ENCODE measurements at places on chromosomes 2 and 18.

- DNase-seq, result no peak
- H3K36me3 ChIP-seq, result no peaks in the 10 kb centered on the region
- H3K4me3 ChIP-seq, result no peak overlapping the region
- no peaks in the 10 kb centered on the region for H3K27me3 ChIP-seq
- no peak overlapping the region for H3K27ac ChIP-seq
- no peaks in the 10 kb centered on the region for H3K4me1 ChIP-seq
Observed at GRCh38 chr2:2107141-2107540, 223.9 kb downstream of the MYT1L start.

DNA sequence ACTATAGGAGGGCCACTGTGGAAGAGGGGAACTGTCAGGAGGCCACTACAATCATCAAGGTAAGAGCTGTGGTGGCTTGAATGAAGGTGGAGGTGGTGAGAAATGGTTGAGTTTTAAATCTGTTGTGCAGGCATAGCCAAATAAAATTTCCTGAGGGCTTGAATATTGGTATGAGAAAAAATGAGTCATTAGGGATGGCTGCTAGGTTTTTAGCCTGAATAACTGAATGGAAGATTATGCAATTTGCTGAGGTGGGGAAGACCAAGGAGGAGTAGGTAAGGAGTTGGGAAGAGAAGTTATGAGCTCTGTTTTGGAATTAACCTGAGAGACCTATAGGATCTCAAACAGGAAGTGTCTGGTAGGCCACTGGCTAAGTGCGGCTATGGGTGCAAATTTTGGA is 84.0 kb downstream of the KLHL14 start:
- DNase-seq, result no peak
- H3K36me3 ChIP-seq, result no peaks in the 10 kb centered on the region
- H3K4me1 ChIP-seq, result no peaks in the 10 kb centered on the region
- H3K27ac ChIP-seq, result no peak overlapping the region

DNA sequence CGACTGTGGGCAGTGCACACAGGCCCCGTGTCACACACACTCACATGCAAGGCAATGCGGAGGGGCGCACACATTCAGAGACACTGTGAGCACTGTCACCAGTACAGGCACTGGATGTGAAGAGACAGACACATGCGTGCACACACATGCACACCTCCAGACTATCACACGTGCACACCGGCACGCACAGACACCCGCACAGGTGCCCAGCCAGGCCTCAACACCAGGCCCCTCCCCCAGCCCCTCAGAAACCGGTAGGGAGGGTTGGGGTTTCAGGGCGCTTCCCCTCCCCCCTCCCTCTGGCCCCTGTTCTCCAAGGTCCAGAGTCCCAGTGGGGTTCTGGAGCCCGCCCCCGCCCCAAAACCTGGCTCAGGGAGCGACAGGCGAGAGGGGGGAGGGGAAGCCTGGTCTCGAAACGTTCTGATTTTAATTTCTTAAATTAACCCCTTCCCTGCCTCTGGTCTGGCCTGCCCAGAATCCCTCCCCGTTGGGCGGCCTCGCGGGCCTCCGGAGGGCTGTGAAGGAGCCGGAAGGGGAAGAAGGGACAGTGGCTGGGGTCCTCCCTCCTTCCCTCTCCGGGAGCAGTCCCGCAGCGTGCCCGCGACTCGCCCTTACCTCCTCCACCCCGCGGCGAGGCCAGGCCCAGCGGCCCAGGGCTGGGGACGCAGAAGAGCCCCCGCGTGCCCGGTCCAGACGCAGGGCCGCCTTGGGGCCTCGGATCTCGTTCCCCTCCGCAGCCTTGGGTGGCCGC is 558 bp downstream of the FBXO41 start:
- peak overlapping the region; percentile 99 for H3K4me3 ChIP-seq
- H3K27me3 ChIP-seq, result no peaks in the 10 kb centered on the region
- H3K36me3 ChIP-seq, result no peaks in the 10 kb centered on the region
- peak overlapping the region; percentile 80 for H3K27ac ChIP-seq

GRCh38 chr2:54572262-54572635 is 116.1 kb downstream of the SPTBN1 start:
- peak overlapping the region; percentile 46 for H3K4me3 ChIP-seq
- no peaks in the 10 kb centered on the region for H3K36me3 ChIP-seq
- no peaks in the 10 kb centered on the region for H3K27me3 ChIP-seq
- peaks cover 76% of the 10 kb centered on the region for H3K4me1 ChIP-seq
- DNase-seq, result no peak

DNA sequence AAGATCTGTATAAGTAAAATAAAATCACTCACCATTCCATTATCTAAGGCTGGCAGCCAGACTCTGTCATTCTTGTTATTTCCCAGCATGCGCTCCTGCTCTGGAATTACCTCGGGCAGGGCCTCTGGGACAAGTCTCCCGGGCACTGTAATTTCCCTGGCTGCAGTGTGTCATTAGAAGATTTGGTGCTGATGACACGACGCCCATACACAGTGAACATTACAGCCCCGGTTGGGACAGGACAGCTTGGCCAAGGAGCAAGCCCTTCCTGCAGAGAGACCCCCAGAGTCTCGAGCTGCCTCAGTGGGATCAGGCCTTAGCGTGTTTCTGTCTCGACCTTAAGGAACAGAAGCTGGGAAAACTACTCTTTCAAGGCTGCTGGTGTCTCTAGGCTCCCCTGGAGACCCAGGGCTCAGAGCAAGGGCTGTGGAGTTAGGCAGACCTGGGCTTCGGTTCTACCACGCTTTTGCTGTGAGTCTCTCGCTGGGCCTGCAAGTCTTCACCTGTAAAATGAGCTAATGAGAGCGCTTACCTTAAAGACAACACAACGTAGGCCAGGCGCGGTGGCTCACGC is 39.7 kb downstream of the SMAD7 start:
- H3K27me3 ChIP-seq, result no peaks in the 10 kb centered on the region
- H3K4me3 ChIP-seq, result no peak overlapping the region
- H3K4me1 ChIP-seq, result no peaks in the 10 kb centered on the region

DNA sequence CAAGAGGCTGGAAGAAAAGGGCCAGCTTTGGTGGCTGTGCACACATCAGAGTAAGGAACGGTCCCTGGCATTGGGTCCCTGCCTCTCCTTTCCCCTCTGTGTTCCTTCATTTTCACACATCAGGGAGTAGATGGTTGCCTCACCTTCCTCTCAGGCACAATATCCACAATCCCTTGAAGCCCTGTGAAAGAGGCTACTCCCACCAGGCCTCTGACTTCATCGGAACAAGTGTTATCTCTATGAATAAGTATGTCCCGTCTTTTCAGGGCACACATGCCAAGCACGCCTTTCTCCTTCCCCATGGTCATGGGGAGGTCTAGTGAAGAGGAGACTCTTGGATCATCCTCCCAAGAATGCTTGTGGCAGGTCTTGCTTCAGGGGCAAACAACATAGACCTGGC is 61.2 kb upstream of the LMAN1 start:
- H3K27me3 ChIP-seq, result no peaks in the 10 kb centered on the region
- DNase-seq, result no peak
- no peaks in the 10 kb centered on the region for H3K36me3 ChIP-seq
- no peak overlapping the region for H3K4me3 ChIP-seq
- no peak overlapping the region for H3K27ac ChIP-seq

DNA sequence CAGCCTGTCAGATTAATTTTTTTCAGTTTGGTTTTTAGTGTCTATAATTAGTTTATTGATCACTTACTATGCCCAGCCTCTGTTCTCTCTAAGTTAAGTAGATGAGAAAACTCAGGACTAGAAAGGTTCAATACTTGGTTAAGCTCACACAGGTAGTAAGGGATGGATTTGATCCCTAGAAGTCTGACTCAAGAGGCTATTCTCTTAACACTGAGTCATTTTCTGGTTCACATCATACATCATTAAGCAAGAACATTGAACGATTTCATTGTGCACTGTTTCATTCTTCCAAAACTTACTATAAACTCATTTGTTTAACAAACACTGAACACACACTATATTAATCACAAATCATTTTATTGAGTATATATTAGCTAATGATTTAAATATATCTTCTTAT is 54.1 kb upstream of the SLC38A11 start:
- no peak for DNase-seq
- H3K27me3 ChIP-seq, result no peaks in the 10 kb centered on the region
- H3K4me3 ChIP-seq, result no peak overlapping the region
- no peaks in the 10 kb centered on the region for H3K36me3 ChIP-seq

- no peak for DNase-seq
- H3K4me3 ChIP-seq, result no peak overlapping the region
- H3K27me3 ChIP-seq, result no peaks in the 10 kb centered on the region
Observed at GRCh38 chr2:168663993-168664392, 138.4 kb upstream of the NOSTRIN start.

GRCh38 chr2:68046642-68047240 is 16.1 kb downstream of the C1D start:
- H3K4me1 ChIP-seq, result no peaks in the 10 kb centered on the region
- H3K27me3 ChIP-seq, result no peaks in the 10 kb centered on the region
- no peak overlapping the region for H3K4me3 ChIP-seq
- H3K27ac ChIP-seq, result no peak overlapping the region

GRCh38 chr2:204505488-204505887 is 39.8 kb upstream of the PARD3B start:
- no peak overlapping the region for H3K27ac ChIP-seq
- no peaks in the 10 kb centered on the region for H3K4me1 ChIP-seq
- H3K36me3 ChIP-seq, result no peaks in the 10 kb centered on the region
- no peaks in the 10 kb centered on the region for H3K27me3 ChIP-seq

- DNase-seq, result no peak
- H3K4me3 ChIP-seq, result no peak overlapping the region
- H3K36me3 ChIP-seq, result no peaks in the 10 kb centered on the region
- no peak overlapping the region for H3K27ac ChIP-seq
- H3K4me1 ChIP-seq, result no peaks in the 10 kb centered on the region
Observed at GRCh38 chr2:76668279-76668678, 853.9 kb downstream of the LRRTM4 start.

GRCh38 chr2:106032676-106033075 is 161.4 kb downstream of the UXS1 start:
- no peaks in the 10 kb centered on the region for H3K4me1 ChIP-seq
- no peak overlapping the region for H3K4me3 ChIP-seq
- H3K36me3 ChIP-seq, result no peaks in the 10 kb centered on the region
- H3K27me3 ChIP-seq, result no peaks in the 10 kb centered on the region
- no peak for DNase-seq

GRCh38 chr2:23588106-23588505 is 203.1 kb downstream of the KLHL29 start:
- no peaks in the 10 kb centered on the region for H3K27me3 ChIP-seq
- DNase-seq, result no peak
- no peaks in the 10 kb centered on the region for H3K4me1 ChIP-seq
- H3K4me3 ChIP-seq, result no peak overlapping the region
- H3K27ac ChIP-seq, result no peak overlapping the region
- H3K36me3 ChIP-seq, result no peaks in the 10 kb centered on the region

- no peak for DNase-seq
- H3K4me3 ChIP-seq, result peak overlapping the region; percentile 7
- H3K36me3 ChIP-seq, result no peaks in the 10 kb centered on the region
- H3K27ac ChIP-seq, result no peak overlapping the region
- H3K4me1 ChIP-seq, result peaks cover 39% of the 10 kb centered on the region
- H3K27me3 ChIP-seq, result no peaks in the 10 kb centered on the region
Observed at GRCh38 chr18:3597409-3598357, 147.7 kb downstream of the TGIF1 start.

DNA sequence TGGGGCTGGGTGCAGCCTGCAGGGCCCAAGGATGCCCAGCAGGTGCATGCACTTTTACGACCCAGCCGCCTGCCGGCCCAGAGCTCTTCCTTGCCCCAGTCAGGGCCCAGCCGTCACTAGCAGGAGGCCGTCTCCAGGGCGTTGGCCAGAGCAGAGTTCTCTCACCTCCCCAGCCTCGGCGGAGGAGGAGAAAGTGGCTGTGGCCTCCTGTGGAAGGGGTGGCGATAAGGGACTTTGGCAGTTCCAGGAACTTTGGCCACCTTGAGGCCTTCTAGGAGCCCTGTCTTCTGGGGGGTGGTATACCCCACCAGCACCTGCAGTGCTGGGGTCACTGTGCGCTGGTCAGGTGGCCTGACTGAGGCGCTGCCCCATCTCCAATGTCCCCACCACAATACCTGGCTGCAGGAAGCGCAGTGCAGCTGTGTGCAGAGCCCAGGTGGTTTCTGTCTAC is 22.0 kb downstream of the NPPC start:
- H3K4me3 ChIP-seq, result no peak overlapping the region
- H3K4me1 ChIP-seq, result no peaks in the 10 kb centered on the region
- no peaks in the 10 kb centered on the region for H3K36me3 ChIP-seq
- DNase-seq, result no peak
- H3K27ac ChIP-seq, result no peak overlapping the region

- H3K4me3 ChIP-seq, result no peak overlapping the region
- no peak for DNase-seq
- no peaks in the 10 kb centered on the region for H3K27me3 ChIP-seq
- no peak overlapping the region for H3K27ac ChIP-seq
Observed at GRCh38 chr2:61949458-61949713, 43.9 kb downstream of the COMMD1 start.

DNA sequence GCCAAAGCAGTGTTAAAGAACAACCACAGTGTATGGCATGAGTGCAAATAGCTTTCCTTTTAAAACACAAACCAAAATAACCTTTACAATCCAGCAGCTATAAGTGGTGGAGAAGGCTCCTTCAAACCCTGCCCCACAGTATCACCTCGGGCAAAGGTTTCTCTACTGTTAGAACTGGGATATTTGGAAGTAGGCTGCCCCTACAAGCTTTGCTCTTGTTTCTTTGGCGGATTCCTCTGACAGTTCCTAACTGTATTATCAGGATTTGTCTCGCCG is 214.8 kb downstream of the ZNF521 start:
- no peak overlapping the region for H3K27ac ChIP-seq
- no peaks in the 10 kb centered on the region for H3K36me3 ChIP-seq
- H3K4me3 ChIP-seq, result no peak overlapping the region
- H3K4me1 ChIP-seq, result no peaks in the 10 kb centered on the region
- no peaks in the 10 kb centered on the region for H3K27me3 ChIP-seq
